ENCODE measurements at places on chromosomes 4 and X.

DNA sequence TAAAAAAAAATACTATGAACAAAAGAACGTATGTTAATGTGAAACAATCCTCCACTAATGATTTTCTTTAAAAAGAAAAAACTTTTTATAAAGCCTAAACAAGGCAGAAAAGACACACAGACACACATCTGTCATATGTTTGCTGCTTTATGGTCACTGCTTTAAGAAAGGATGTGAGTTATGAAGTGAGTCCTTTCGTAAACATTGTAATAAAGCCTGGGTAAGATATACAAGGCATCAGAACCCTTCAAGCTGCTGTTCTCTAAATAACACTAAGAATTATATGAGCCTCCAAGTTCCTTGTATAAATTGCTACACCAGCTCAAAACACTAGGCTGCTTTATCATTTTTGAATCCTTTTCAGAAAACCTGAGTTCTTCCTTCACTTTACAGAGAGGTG lies 81.6 kb downstream of the FBXO8 start:
- DNase-seq: no peak

GRCh38 chr4:168109527-168109926 lies 17.2 kb downstream of the ANXA10 start:
- no peak for DNase-seq

GRCh38 chr4:113636877-113637276 lies 124.7 kb downstream of the CAMK2D start:
- DNase-seq: no peak

DNA sequence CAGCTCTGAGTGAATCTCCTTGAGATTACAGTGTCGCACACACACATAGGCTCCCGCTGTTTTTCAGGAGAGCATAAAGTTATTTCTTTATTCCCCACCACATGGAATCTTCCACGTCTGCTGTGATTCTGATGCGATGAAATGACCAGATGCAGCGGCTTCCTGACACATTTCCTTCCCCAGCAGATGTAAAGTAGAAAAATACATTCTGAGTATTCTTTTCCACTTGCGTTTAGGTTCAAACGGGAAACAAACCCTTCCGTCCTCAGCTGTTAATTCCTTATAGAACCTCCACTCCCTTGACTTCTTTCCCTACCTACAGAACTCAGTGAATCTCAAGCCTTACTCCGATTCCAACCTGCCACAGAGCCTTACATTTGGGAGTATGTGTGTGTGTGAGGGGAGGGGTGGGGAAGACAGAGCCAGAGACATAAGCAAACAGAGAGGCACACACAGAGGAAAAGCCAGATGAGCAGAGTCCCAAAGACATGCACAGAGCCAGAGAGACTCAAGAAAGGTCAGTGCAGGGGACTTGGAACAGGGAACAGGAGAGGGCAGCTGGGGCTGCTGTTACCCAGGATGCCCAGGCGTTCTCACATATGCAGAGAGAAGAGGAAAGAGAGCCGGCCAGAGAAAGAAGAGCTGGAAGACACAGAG lies 47.3 kb downstream of the SETD7 start:
- no peak for DNase-seq

DNA sequence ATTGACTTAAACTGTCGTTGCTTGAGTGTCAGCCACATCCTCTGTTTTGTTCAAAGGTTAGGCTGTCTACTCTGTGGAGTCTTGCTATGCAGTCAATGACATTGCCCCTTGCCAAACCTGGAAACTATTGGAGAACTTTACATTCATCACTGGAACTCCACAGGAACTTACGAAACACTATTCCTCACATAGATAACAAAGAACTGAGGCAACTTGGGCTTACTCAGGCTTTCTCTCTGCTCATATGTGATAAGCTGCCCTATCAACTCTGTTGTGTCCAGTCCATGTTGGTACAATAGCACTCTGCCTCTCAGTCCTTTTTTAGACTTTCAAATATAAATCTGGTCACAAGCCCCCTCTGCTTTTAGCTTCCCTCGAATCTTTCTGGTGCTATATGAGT lies 9.4 kb downstream of the NPY5R start:
- no peak for DNase-seq

DNA sequence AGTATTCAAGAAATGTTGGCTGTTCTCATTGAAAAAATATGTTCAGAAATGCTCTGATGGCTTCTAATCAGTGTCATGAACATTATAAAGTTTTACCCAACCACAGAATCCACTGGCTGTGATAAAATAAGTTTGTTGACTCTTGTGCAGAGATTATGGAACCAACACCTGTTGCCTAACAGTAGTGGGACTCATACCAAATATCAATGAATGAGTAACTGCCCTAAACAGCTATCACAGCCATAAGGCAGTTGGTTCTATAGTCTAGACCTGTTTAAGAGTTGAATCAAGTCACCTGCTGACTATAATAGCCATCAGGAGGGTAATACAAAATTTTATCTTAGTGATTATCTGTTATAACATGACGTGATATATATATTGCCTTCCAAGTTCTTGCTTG lies 168.3 kb downstream of the ATOH1 start:
- DNase-seq: no peak

- no peak for DNase-seq
These were observed 1.8 kb downstream of the ZFP92 start for GRCh38 chrX:153412746-153413720.

GRCh38 chrX:45907786-45908185 lies 637.4 kb downstream of the ZNF674 start:
- no peak for DNase-seq

GRCh38 chr4:174036576-174036975 lies 246.9 kb downstream of the FBXO8 start:
- no peak for DNase-seq

- no peak for DNase-seq
These were observed 50.3 kb downstream of the HTRA3 start for GRCh38 chr4:8319731-8320385.

DNA sequence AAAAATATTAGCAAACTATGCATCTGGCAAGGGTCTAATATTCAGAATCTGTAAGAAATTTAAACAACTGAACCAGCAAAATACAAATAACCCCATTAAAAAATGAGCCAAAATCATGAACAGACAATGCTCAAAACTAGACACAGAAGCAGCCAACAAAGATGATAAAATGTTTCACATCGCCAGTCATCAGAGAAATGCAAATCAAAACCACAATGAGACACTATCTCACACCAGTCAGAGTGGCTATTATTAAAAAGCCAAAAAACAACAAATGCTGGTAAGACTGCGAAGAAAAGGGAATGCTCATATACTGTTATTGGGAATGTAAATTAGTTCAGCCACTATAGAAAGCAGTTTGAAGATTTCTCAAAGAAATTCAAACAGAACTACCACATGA lies 201.3 kb upstream of the CPEB2 start:
- DNase-seq: no peak

DNA sequence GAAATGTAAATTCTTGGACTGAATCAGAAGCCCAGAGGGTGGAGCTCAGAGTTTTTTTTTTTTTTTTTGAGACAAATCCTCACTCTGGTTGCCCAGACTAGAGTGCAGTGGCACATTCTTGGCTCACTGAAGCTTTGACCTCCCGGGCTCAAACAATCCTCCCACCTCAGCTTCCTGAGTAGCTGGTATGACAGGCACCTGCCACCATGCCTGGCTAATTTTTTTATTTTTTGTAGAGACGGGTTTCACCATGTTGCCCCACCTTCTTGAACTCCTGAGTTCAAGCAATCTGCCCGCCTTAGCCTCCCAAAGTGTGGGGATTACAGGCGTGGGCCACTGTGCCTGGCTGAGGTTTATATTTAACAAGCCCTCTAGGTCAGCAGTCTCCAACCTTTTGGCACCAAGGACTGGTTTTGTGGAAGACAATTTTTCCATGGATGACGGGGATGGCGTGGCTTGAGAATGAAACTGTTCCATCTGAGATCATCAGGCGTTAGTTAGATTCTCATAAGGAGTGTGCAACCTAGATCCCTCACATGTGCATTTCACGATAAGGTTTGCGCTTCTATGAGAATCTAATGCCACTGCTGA lies 76.7 kb downstream of the FHIP1A start:
- no peak for DNase-seq

- DNase-seq: no peak
These were observed 139.5 kb upstream of the NOCT start for GRCh38 chr4:138875891-138876608.

- no peak for DNase-seq
These were observed 250.6 kb downstream of the SNCA start for GRCh38 chr4:89586318-89586717.

DNA sequence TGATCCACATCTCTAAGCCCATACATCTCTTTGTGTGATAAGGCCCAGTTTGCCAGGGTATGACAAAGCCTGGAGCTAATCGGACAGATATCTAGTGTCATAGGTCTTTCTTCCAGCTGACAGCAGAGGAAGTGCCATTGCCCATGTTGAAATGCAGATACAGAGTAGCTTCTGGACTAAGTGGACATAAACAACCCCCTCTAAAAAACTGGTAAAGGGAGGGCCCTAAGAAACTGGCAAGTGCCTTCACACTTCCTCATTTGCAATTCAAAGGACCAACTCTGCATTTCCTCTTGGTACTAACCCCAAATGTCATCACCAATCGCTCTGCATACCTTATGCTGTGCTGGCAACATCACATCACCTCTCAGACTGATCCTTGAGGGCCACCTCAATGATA lies 20.8 kb downstream of the ARHGEF6 start:
- no peak for DNase-seq

DNA sequence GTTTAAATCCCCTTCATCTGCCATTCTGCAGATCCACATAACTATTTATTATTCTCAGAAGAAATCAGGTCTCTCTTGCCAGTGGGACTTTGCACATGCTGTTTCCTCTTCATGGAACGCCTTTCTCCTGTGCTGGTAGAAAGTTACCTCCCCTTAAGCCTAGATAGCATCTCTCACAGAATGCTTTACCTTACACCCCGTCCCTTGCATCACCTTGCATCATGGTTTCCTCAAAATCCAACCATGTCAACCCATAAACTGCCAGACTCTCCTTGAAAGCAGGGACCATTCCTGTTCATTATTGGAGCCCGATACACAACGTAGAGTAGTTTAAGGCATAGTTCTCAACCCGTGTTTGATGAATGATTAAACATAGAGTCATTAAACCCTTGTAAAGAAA lies 396.2 kb upstream of the F9 start:
- no peak for DNase-seq

- no peak for DNase-seq
These were observed 1012.0 kb downstream of the RPA4 start for GRCh38 chrX:97895751-97896150.

- DNase-seq: no peak
These were observed 17.0 kb downstream of the GPAT3 start for GRCh38 chr4:83552924-83553323.

GRCh38 chrX:104567506-104567905 lies 1.5 kb downstream of the IL1RAPL2 start:
- DNase-seq: no peak

DNA sequence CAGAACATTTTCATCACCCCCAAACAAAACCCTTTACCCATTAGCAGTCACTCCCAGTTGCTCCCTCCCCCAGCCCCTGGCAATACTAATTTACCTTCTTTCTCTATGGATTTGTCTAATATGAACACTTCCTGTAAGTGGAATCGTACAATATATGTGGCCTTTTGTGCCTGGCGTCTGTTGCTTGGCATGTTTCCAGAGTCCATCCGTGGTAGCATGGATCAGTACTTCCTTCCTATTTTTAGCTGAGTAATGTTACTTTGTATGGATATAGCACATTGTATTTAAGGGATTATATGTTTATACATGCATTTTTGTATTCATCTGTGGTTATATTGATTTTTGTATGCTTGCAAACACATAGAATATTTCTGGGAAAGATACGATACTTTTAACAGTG lies 48.2 kb downstream of the PPEF1 start:
- DNase-seq: no peak

GRCh38 chrX:11647138-11647537 lies 18.6 kb downstream of the ARHGAP6 start:
- DNase-seq: no peak

All from GM19239 (cell line).